ENCODE measurements at places on chromosomes 5 and 9.

GRCh38 chr5:1036504-1037122, 28.0 kb downstream of the NKD2 start:
- no peak for DNase-seq

GRCh38 chr9:6785682-6786081, 27.9 kb downstream of the KDM4C start:
- DNase-seq, result no peak

DNA sequence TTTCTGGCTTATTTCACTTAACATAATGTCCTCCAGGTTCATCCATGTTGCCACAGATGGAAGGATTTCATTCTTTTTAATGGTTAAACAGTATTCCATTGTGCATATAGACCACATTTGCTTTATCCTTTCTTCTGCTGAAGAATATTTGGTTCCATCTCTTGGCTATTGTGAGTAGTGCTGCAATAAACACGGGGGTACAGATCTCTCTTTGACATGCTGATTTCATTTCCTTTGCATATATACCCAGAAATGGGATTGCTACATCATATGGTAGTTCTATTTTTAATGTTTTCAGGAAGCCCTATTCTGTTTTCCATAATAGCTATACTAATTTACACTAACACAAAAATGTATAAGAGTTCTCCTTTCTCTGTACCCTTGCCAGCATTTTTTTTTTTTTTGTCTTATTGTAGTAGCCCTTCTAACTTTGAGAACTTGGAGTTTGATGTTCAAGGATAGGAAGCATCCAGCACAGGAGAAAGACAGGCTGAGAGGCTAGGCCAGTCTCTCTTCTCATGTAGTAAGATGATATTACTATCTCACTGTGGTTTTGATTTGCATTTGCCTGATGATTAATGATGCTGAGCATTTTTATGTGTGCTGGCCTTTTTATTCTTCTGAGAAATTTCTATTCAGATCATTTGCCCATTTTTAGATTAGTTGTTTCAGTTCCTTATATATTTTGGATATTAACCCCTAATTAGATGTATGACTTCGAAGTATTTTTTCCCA, 592.2 kb upstream of the ZNF608 start:
- no peak for DNase-seq

DNA sequence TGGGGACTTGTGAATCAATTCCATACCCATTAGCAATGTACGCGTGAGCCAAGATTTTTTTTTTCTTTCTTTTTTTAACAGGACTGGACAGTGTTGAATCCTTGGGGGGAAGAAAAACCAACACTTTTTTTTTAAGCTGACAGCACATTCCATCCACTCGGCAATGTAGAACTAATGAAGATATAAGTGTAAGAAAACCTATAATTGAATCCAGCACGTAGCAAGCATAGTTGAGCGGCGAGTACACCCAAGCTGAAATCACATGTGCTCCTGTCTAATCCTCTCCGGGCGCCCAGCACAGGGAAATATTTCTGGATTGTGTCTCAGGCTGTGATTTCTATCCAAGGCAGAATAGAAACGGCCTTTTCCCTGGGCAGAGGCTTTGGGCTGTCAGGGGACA, 118.2 kb downstream of the BOD1 start:
- DNase-seq, result no peak

DNA sequence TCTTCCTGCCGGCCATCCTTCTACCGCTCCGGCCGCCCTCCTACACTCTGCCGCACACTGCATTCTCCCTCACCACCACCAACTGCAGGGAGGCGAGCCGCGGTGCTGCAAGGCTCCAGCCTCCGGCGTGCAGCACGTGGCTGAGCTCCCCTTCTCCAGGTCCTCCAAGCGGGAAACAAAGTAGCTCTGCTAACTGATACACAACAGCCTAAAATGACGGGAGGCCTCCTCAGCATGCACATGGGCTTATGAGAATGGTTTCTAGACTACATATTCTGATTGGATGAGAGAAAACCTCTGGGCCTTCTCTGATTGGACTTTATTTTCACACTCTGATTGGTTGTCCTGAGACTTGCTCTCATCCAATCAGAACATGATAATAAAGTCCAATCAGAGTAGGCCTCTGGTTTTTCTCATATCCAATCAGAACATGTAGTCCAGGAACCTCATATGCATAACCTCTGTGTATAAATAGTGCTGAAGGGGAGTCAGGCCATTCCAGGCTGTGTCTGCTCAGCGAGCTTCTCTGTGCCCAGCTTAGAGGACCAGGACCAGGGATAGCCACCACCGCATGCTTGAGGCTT, 27.0 kb upstream of the ZNF354B start:
- DNase-seq, result no peak

DNA sequence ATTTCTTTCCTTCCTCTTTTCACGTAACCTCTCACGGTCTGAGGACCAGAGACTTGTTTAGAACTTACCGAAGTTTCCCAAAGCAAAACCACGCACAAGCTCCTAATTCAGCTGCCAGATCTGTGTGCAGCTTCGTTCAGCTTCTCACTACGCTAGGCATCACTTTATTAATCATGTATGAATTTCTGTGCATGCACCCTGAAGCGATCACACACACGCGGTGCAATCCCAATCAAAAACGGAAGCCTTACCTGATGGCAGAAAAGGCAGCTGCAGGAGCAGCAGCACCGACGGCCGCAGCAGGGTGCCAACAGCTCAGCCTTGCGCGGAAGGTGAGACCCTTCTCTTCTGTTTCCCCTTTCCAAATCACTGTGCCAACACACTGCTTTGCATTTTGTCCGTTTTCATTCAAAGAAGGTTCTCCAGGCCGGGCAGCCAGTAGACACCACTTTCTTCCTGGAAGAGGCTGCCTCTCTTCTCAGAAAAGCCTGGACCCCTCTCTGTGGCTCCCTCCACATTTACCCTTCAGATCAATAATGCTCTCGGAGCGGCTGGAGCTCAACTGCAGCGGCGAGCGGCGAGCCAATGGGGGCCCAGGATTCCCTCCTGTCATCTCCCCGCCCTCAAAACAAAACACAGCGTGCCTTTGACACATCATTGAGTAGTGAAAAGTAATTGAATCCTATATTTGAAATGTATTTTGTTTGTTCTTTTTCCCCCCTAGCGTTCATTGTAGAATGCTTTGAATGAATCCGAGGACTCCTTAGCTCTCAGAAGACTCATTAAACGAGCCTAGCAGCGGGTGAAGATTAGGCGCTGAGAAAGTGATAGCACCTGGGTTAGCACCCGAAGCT, at the start of gene CDH12:
TSS of gene CDH12 (minus strand) at position 538 of the 854 bp plus-strand sequence.
- DNase-seq, result no peak

DNA sequence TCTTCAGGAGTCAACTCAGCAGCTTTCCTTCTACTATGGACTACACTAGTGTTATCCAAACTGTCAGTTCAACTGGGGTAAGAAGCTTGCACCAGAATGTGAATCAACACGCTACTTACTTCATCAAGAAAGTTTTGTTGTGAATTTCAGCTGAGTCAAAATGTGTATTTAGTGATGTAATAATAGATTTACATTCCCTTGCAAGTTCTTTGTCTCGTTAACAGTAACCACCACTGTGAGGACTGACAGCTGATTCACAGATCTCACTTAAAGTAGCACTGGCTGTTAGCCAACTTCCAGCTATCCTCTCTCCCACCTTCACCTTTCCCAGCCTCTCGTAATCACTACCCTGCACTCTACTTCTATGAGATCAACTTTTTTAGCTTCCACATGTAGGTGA, 445.3 kb downstream of the NTRK2 start:
- DNase-seq, result no peak

GRCh38 chr5:173902743-173903142, 14.6 kb downstream of the CPEB4 start:
- DNase-seq, result no peak

DNA sequence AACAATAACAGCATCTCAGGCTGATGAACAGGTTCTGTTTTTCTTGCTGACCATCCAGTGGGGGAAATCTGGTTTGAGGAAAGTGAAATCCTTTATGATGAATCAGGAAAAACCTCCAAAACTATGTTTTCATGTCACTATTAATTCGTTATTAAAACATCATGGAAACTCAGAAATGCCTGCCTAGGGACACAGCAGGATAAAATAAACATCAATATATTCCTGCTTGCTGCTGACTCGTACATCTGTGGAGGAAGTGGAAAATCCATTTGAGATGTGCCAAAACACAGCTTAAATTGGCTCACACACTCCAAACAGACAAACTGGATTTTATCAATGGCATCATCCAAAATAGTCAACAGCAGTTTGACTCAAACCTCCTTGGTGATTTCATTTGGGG, 53.0 kb downstream of the TEK start:
- DNase-seq, result no peak

DNA sequence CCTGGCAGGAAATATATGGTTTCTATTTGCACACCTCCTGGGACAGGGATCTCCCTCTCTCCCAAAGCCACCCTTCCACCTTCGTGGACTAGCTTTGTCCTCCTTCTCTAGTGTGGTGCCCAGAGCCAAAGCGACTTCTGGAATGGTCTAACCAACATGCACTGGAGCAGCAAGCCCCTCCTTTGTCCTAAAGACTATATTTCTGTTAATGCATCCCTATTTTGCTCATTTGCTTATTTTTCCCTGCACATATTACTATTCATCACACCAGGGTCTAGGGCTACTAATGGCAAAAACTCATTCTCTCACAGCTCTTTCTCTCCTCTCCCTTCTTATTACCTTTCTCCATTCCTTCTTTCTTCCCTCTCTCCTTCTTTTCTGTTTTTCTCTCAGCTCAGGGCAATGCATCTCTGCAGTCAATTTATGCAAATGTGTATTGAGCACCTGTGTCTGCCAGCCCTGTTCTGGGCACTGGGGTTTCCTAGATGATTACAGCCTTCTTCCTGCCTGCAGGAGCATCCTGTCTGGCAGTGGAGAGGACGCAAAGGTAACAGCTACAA, 2.8 kb upstream of the NEURL1B start:
- DNase-seq, result no peak

DNA sequence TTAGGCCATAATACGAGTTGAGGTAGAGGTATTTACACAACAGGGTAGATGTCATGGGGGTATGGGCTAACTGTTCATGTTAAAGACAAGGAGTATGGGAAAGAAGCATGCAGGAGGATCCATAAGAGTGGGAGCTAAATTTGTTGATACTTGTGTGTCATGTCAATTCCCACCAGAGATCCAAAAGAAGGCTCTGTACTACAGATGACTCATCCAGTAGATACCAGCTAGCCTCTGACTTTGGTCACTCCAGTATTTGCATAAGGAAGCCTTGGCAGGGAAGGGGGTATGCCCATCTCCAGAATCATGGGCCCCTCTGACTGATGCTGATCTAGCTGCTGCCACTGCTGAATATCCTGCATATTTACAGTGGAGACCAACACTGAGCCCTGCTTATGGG, 743.7 kb upstream of the GRAMD2B start:
- DNase-seq, result no peak

DNA sequence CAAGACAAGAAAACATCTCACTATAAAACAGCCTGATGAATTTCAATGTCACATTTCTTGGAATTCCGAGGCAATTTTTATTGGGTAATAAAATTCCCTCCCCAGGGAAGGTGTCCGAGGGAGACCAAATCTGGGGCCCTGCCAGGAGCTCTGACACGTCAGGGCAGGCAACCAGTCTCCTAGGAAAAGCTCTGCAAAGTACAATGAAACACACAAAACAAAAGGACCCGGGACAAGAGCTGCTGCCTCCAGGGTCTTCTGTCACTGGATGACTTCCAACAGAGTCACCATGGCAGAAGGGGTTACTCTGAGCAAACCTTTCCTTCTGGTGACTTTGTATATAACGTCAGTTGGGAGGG, 50.8 kb downstream of the SAXO1 start:
- DNase-seq, result no peak

DNA sequence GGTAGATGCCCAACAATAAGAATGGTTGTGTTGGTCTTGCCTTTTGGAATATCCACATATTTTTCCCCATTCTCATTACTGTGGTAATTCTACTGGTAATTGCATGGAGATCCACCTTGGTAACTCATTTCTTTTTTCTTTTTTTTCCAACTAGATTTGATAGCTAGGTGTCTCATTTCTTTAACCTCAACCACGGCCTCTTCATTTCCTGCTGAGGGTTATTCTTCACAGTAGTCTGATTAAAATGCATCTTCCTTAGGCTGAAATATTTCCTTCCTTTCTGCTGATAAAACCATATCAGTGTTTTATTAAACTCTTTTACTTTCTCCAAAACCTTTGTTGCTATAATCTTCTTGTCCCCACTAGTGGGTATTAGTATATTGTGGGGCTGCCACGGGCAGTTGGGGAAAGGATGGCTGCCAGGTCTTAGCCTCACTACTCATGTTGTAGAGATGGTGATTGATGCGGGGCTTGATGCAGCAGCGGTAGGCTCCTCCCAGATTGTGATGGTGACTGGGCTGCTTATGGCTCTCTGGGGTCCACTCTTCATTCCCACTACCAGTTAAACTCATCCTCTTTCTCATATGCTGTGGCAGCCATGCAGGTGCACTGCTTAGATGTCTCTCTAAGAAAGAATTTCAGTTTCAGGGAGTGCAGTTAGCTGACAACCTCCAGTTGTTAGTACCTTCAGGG, 35.9 kb downstream of the KIF2A start:
- DNase-seq, result no peak

DNA sequence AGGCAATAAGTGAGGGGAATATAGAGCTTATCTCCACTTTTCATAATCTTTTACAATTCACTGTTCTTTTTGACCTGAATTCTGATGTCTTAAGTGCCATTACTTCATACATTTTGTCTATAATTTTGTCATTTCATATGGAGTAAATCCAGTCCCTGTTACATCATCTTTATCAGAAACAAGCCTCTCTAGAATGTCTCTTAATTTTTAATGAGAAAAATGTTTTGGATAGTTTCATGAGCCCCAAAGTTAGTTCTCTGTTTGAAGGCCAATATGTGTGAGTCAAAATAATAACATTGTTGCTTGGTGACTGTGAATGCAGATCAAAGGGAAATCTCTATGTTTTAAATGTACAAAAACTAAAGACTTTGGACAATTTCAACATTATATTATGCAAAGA, 329.6 kb upstream of the ARRDC3 start:
- DNase-seq, result no peak

DNA sequence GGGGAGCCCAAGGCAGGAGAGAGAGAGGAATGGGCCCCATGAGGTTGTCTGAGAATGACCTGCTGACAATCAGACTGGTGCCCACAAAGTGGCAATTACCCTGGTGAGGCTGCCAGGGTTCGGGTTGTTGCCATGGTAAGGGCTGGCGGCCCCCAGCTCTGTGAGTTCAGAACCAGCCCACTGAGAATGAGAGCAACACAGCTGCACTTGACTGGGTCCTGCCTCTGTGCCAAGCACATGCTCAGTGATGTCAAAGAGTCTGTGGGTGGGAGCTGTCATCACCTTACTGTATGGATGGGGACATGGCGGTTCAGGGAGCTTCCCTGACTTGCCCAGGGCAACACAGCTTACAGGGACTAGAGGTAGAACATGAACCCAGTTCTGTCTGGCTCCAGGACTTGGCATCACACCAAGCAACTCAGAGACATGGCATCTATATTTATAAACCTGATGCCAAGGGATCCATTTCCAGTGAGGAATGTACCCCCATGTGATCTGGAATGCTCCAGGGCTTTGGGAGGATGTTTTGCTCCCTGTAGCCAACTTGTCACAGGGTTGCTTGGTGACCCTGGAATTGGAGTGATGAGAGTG, 38.2 kb upstream of the TEX48 start:
- DNase-seq, result no peak
